Fibroblast of mammary gland (primary cell): ENCODE measurements at places on chromosomes 5 and 9.

DNA sequence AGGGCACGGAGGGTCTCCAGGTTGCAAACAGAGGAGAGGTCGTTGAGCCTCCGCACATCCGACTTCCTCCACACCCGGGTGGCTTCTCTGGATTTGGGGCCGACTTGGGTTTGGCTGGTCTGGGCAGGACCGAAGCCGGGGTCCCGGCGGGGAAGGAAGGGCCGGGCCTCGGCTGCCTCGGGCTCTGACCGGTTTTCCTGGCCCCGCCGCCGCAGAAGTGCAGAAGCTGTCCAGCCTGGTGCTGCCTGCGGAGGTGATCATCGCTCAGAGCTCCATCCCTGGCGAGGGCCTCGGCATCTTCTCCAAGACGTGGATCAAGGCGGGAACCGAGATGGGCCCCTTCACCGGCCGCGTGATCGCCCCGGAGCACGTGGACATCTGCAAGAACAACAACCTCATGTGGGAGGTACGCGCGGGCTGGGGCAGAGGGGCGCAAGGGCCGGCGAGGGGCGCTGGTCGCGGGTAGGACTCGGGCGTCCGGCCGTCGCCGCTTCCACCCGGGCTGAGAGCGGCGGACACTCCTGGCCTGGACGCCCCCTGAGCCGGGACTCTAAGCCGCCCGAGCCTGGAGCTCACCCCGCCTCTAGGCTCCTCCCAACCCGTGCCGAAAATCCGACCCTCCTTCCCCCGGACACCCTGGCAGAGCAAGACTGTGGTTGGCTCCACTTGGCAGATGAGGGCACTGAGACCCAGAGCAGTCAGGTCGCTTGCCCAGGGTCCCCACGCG is 2.2 kb downstream of the PRDM12 start:
- no peak for DNase-seq

DNA sequence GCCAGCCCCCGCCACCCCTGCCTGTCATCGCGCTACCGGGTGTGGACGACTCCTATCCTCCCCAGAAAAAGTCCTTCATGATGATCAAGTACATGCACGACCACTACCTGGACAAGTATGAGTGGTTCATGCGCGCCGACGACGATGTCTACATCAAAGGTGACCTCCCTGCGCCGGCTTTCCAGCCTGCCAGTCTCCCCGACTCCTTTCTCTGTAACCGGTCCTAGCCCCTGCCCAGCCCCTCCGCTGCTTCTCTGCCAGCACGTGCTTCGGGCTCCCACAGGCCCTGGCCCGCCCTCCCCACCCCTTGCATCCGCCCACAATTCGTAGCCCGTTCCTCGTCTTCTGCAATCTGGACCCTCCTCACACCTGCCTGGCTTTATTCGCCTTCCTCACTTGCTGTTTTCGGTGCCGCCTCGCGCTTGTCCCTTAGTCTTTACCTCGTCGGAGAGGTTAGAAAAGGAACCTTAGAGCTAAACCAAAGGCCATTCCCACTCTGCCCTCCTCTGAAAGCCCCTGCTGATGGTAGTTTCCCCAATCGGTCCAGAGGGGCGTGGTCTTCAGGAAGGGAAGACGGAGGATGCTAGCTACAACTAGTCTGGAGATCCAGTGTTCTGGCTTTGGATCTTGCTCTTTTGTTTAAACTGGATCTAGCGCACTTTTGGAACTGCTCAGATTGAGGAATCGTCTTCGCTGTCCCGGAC is 1.4 kb downstream of the CHSY3 start:
- DNase-seq = peak; percentile 21

- peak; percentile 1 for DNase-seq
These were observed 324.1 kb downstream of the CDH10 start for GRCh38 chr5:24320643-24321042.

DNA sequence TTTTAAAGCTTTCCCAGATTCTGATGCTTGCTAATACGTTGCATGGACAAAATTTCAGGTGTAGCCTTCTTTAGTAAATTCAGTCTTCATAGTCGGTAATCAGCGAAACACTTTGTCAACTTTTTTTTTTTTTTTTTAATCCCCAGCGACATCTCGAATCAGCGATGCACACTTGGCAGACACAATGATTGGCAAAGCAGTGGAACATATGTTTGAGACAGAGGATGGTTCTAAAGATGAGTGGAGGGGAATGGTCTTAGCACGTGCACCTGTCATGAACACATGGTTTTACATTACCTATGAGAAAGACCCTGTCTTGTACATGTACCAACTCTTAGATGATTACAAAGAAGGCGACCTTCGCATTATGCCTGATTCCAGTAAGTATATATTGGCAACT is 66.8 kb upstream of the NXNL2 start:
- no peak for DNase-seq

- DNase-seq = no peak
These were observed 448.9 kb downstream of the BNC2 start for GRCh38 chr9:16421532-16421931.

- peak; percentile 46 for DNase-seq
These were observed 717.9 kb upstream of the WWC1 start for GRCh38 chr5:167573370-167574127.

GRCh38 chr5:79122973-79123372 is 11.4 kb downstream of the BHMT start:
- DNase-seq = no peak

DNA sequence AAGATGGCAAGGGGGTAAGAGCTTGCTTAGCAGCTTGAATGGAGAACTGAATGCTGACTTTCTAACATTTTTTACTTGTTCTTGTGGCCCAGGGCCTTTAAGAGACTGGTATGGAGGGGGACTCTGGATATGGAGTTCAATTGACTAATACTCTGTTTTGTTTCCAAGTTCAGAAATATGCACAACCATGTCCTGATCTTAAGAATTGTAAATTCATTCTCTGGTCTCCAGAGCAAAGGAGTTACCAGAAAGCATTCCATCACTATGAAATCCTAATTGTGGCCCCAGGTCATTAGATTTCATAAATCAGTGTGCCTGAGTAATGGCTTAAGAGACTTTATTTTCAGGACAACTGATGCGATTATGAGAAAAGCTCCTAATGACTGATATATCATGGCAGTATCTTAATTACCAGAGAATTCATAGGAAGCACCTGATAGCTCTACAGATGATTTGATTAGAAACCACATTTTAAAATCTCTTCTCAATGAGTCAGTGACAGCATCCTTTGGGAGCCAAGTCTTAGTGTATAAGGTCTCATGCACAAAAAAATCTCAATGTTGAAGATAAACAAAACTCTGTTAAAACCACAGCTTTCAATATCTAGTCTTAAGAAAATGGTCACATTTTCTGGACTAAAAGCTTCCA is 613.6 kb upstream of the KLF4 start:
- peak; percentile 28 for DNase-seq

DNA sequence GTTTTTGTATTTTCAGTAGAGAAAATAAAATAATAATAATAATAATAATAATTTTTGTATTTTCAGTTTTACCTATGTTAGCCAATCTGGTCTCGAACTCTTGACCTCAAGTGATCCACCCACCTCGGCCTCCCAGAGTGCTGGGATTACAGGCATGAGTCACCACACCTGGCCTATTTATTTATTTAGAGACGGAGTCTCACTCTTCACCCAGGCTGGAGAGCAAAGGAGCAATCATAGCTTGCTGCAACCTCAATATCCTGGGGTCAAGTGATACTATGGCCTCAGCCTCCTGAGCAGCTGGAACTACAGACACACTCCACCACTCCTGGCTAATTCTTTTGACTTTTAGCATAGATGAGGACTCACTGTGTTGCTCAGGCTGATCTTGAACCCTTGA is 167.5 kb downstream of the TLE1 start:
- DNase-seq = no peak

- no peak for DNase-seq
These were observed 107.8 kb downstream of the NR6A1 start for GRCh38 chr9:124663046-124663961.

DNA sequence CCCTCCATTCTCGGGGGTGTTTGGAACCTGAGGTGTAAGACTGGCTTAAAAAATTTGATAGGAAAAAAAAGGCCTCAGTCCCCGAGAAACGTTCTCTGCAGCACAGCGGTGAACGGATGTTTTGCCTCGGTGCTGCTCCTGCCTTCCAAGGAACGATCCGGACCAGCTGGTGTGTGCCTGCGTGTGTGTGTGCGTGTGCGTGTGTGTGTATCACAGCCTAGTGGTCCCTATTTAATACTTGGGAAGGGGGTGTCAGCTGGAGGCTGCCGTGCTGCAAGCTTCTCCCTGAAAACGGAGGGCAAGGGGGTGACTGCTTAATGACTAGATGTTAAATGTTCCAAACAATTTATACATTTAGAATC is 76.9 kb downstream of the LHX2 start:
- no peak for DNase-seq

DNA sequence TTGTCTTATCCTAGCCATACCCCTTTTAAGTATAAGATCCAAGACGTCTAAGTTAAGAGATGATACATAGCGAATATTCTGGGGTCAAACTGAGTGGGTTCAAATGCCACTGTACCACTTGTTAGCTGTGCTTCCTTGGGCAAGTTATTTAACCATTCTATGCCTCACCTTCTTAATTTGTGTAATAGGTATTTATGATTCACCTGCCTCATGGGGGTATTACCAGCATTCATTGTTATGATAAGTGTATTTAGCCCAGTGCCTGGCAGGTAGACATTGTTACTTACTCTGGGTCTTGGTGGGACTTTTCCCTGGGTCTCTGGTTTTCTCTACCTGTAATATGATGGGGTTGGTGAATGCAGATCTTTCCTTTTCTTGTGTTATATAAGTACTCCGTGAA is 3.8 kb downstream of the LARP1 start:
- DNase-seq = no peak

GRCh38 chr9:86601697-86602096 is 247.5 kb upstream of the TUT7 start:
- peak; percentile 27 for DNase-seq

DNA sequence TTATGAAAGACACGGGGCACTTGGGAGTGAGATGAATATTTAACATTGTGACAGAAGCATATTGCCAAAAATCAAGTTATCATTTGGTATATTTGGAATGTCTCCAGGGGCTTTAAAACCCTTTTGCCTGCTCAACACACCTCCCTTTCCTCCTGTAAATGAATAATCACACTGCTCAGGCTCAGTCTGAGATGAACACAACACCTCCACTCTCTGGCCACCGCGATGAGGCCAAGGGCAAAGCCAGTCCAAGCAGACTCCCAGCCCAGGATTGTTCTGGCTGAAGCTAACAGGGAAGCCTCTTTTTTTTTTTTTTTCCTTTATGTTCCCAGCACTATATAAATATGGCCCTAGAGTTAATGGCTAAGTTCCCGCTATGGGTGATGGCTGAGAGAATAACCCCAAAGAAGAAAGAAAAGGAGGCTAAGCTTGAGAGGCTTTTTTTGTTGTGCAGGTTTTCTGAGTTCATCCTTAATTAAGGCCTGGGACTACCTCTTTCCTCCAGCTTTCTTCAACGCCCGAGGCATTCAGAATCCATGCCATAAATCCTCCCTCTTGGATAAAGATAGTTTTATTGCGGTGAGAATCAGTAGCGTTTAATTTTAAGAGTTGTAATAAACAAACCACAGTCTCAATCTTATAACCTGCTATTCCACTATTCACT is 10.5 kb upstream of the ERAP1 start:
- DNase-seq = no peak

DNA sequence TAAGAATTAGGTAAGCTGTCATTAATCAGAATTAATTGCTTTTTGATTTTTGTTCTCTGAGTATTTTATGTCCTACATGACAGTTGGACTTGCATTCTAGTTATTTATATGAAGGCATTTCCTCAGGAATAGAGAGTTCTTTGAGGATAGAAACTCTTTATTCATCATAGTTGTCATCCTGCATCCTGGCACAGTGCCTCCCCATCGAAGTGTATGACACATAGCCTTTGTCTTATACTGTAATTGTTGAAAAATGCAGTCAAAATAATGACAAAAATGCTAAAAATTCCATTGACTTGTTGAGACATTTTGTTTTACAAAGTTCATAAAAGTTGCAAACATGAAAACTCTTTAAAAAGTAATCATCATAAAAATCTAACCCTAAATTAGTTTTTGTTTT is 36.5 kb downstream of the CFAP95 start:
- peak; percentile 64 for DNase-seq

DNA sequence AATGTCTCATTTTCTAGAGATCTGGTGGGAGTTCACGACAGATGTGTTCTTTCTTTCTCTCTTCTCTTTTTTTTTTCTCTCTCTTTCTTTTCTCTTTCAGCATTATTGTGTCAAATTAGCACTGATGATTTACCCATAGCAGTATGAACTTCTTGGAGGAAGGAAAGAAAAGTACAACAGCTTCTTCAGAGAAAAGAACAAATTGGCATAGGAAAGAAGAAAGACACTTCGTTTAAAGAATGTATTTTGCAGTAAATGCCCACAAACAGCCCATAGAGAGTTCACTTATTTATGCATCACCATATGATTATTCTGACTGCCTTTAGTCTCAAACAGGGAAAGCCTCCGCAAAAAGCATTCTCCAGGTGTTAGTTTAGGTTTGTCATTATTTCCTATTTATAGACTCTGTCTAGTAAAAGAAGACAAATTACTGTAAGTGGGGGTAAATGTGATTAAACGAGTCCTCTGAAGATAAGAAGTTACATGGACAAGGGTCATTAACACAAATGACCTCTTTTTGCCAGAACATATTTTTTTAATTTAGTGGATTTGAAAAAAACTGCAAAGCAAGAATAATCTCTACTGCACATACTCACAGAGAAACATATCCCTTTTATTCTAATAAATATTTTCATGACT is 68.0 kb downstream of the POU5F2 start:
- no peak for DNase-seq

- DNase-seq = peak; percentile 95
These were observed 182.7 kb downstream of the GNAQ start for GRCh38 chr9:77848897-77849296.

DNA sequence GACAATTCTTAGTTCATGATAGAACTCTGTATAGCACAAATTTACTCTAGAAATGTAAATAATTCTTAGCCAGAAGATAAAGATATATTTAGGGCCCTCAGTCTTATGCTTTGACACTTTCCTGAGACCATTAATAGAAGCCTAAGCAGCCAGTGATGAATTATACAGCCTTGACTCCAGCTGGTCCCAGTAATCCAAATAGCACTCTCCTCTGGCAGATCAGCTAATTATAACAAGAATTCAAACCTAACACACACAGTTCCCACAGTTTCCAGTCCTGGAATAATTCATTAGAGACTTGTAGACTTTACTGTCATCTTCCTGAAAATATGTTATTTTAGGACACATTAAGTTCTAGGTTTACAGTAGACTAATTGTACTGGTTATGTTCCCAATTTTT is 50.4 kb downstream of the SHOC1 start:
- DNase-seq = no peak

GRCh38 chr9:132366481-132366880 is 11.7 kb upstream of the SETX start:
- no peak for DNase-seq

- no peak for DNase-seq
These were observed 3.5 kb upstream of the AIF1L start for GRCh38 chr9:131092548-131093440.

DNA sequence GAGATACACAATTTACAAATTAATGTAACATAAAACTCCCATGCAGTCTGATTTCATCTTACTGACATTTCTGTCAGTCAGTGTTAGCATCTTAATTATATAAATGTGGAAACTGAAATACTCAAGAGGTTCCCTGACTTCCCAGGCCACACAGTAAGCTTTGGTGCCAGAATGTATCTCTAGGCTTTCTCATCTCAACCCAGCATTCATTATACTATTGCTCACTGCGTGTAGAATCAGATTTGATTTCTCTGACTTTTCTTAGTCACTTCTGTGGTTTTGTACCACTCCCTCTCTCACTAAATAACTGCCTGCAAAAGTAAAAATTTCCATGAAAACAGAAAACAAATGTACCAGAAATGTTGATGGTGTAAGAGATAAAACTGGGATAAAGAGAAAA is 31.7 kb upstream of the CDKN2B start:
- peak; percentile 87 for DNase-seq

GRCh38 chr5:88665750-88666215 is 217.2 kb downstream of the MEF2C start:
- no peak for DNase-seq
